Activated CD8-positive, alpha-beta memory T cell treated with anti-CD3 and anti-CD28 coated beads for 1 hour (primary cell): ENCODE measurements at places on chromosomes 16 and 17.

DNA sequence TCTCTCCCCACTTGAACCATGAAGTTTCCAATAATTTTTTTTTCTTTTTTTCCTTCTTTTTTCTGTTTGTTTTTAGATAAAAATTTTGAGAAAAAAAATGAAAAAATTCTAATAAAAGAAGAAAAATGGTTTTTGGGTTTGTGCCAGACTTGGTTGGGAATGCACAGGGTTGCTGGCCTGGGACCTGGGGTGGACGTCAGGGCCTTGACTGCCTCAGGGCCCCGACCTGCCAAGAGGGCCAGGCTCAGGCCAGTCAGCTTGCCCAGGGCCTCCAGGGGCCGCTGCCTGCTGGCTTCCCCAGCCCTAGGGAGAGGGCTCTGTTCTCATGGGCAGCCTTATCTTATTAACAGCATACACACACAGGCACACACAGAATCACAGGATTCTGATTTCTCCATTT, 6.5 kb downstream of the TBX6 start:
- DNase-seq = no peak

DNA sequence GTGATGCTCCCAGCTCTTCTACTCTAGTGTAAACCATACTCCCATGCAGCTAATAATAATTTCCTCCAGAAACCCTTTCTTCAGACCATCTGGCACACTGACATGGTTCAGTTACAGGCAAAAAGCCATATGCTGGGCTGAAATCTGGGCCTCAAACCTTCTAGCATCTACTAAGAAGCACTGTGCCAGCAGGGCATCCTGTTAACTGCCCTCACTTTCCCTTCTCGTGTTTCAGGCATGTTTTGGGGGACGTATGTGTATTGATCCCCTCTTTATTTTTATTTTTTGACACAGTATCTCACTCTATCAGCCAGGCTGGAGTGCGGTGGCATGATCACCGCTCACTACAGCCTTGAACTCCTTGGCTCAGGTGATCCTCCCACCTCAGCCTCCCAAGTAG, 33.3 kb downstream of the STAT5A start:
- DNase-seq = no peak

DNA sequence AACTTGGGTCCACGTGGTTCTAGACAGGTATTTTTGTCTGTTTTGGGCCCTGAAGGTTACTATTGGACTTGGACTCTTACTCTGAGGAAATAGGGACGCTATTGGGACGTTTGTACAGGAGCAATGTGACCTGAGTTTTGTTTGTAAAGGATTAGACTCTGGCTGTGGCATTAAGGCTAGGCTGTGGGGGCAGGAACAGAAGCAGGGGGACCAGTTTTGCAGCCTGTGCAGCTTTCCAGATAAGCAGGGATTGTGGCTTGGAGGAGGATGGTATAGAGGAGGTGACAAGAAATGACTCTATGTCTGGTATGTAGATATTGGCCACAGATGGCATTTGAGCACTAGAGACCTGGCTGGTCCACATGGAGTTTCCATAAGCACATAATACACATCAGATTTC, 12.8 kb downstream of the NOD2 start:
- DNase-seq = no peak

DNA sequence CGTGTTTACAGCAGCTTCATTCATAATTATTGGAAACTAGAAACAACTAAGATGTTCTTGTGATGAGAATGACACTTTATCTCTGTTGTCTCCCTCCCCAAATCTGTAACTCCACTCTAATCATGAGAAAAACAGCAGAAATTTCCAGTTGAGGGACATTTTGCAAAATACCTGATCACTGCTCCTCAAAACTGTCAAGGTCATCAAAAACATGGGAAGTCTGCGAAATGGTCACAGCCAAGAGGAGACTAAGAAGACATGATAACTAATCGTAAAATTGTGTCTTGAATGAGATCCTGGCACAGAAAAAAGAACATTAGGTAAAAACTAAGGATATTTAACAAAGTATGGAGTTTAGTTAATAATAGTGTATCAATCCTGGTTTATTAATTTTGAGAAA, 204.2 kb downstream of the CYLD start:
- DNase-seq = no peak

DNA sequence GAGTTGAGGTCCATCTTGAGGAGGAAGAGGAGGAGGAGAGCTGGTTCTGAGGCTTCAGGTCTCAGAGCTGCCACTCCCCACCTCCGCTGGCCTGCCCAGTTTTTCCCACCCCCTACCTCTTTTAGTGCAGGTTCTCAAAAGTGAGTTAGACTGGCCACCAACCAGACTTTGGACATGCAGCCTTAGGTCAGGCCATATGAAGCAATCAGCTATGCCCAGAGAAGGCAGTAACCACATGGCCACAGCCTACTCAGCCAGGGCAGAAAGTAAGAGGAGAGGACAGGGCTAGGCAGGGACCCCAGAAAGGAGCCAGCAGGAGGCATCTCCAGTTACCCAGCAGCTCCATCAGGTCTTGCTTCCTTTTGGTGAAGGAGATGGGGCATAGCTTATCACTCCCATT, 9.0 kb downstream of the MYO15A start:
- DNase-seq = no peak

DNA sequence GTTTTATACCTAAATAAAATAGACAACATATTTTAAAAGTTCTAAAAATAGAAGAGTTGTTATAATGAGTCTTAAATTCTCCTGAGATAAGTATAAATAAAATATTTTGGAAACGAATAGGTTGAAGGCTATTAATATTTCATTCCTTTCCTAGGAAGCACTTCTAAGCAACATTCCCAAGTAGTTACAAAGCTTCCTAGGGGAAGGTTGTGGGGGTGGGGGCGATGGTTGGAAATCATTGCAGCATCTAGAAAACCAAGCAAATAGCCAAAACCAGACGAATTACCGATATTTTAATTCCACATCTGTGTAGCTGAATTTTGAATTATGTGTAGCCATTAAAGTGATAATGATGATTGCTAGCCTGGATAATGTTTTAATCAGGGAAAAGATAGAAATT, 26.9 kb downstream of the PTRH2 start:
- no peak for DNase-seq

DNA sequence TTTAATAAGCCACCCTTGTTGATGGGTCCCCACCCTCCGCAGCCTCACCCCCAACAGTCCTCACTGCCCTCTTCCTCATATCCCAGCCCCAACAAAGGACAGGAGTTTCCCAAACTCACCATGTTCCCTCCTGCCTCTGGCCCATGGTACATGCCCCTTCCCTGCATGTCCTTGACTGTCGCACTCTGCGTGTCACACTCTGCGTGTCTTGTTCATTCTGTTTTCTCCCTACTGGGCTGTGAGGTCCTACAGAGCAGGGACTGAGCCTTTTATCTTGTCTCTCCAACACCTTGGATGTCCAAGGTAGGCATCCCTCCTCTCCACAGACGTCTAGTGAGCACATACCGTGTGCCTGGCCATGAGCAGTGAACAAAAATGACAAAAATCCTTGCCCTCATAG, 154.7 kb downstream of the SOCS1 start:
- no peak for DNase-seq

GRCh38 chr17:2420176-2420575, 19.3 kb upstream of the MNT start:
- no peak for DNase-seq
